NCI-H2227 treated with DMSO at 0.1 percent for 48 hours (cell line): ENCODE measurements at places on chromosomes 1 and 21.

DNA sequence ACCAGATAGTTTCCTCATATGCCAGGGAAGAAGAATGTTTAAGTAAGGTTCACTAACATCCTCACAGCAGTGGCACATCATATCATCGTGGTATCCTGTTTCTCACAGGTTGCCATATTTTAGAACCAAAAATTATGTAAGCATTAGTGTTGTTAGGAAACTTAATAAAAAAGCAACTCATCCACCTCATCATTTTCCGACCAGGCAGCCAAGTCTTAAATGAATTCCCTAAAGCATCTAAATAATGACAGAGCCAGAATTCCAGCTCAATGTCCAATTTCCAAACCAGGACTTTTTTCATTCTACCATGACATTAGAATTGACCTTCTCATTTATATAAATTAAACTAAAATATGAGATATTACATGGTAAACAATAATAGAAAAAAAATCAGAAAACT is 272.7 kb downstream of the NTNG1 start:
- no peak for DNase-seq

- DNase-seq: no peak
These were observed 74.6 kb upstream of the PDC start for GRCh38 chr1:186535388-186536133.

DNA sequence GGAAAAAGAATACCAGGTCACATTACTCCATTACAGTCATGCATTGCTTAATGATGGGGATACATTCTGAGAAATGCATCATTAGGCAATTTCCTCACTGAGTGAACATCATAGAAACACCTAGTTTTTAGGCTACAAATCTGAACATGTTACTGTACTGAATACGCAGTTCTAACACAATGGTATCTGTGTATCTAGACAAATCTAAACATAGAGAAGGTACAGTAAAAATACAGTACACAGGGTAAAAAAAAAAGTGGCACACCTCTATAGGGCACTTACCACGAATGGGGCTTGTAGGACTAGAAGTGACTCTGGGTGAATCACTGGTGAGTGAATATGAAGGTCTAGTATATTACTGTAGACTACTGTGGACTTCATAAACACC is 115.7 kb downstream of the AKT3 start:
- no peak for DNase-seq

DNA sequence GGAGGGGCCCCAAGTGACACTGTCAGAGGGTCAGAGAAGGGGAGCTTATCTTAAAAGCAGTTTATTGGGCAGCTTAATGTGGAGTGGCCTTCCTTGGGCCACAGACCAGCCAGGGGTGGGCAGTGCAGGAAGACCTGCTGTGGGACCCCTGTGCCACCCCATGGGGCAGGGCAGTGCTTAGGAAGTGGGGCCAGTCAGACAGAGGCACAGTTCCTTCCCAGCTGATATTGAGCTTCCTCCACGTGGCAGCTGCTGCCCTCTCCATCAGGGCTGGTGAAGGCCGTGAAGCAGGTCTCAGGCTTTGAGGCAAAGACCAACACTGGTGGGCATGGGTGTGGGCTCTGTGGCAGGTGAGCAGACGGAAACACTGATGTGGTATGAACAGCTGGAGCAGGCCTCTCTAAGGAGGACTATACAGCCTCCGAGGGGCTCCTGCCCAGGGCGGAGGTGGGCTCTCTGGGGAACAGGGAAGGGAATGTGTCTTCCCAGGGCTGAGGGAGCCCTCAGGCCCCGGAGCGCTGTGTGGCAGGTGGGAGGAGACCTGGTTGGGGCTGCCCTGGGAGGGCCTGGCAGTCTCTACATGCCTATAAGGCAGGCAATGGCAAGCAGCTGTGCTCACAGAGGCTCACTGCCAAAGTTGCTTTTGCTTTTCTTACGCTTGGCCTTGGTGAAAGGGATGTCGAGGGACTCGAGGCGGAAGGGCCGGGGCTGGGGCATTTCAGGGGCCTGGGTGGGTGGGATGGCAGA is 3.0 kb upstream of the DDOST start:
- no peak for DNase-seq

- no peak for DNase-seq
These were observed 12.2 kb downstream of the PTCH2 start for GRCh38 chr1:44830900-44831304.

GRCh38 chr1:228513236-228513900 is 26.2 kb downstream of the RNF187 start:
- DNase-seq: no peak

DNA sequence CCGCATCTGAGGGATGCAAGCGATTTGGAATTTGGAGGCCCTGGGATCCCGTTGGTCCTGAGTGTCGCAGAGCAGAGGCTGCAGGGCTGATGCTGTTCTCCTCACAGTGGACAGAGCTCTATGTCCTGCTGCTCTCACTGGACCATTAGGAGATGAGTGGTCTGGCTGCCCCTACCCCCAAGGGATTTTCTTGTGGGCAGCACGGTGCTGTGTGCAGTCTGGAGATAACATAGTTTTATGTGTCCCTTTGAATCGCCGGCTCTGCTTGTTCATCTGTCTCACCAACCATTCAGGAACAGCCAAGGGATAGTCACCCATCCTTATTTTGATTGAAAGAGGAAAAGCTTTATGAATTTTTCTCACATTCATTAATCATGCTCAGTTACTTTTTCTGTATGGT is 49.9 kb downstream of the CHRM3 start:
- no peak for DNase-seq

- no peak for DNase-seq
These were observed 447.5 kb downstream of the NEGR1 start for GRCh38 chr1:71834601-71835441.

- no peak for DNase-seq
These were observed 72.1 kb downstream of the DNM3 start for GRCh38 chr1:171913385-171913784.

DNA sequence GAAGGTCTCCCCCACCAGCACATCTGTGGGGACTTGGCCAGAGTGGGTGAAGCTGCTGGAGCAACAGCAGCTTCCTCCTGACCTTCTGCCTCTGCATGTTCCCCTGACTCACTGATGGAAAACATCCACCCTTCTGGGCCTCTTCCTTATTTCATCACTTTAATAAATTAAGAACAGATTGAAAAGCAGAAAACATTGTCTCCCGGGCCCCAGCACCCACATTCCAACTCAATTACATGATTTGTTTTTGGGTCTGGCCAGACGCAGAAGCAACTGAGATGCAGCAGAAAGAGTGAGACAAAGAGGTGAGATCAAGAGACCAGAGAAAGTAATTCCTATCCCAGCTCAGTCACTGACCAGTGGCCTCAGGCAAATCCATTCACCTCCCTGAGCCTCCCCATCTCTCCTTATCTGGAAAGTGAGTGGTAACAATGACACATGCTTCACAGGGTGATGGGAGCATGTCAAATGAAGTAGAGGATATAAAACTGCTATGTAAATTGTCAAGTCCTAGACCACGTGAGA is 157.1 kb downstream of the ELAVL4 start:
- no peak for DNase-seq

- peak; percentile 93 for DNase-seq
These were observed at the start of gene IGSF9 for GRCh38 chr1:159945483-159946241. IGSF9 (minus strand) TSS chr1:159945613; CDS start chr1:159943454, 2,159 bp downstream.

GRCh38 chr1:236568285-236568894 is 35.9 kb downstream of the HEATR1 start:
- no peak for DNase-seq

- no peak for DNase-seq
These were observed 55.2 kb downstream of the IRF2BP2 start for GRCh38 chr1:234554698-234555311.

DNA sequence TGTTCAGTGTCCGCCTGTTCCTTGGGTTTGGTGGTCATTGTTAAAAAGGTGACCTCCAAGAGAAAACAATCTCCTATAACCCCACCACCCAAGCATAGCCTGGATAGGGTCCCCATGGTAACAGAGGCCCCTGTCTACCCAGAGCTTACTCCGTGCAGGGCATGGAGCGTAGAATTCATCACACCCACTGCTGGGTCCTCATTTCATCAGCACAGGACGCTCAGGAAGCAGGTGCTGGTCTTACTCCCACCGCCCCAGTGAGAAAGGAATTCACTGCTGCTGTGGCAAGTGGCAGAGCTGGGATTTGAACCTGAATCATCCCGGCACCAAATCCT is 37.0 kb downstream of the ARHGEF10L start:
- no peak for DNase-seq

GRCh38 chr1:34785875-34786470 is 5.0 kb downstream of the GJB3 start:
- no peak for DNase-seq

- DNase-seq: no peak
These were observed 626.5 kb downstream of the PTPRC start for GRCh38 chr1:199265319-199265718.

DNA sequence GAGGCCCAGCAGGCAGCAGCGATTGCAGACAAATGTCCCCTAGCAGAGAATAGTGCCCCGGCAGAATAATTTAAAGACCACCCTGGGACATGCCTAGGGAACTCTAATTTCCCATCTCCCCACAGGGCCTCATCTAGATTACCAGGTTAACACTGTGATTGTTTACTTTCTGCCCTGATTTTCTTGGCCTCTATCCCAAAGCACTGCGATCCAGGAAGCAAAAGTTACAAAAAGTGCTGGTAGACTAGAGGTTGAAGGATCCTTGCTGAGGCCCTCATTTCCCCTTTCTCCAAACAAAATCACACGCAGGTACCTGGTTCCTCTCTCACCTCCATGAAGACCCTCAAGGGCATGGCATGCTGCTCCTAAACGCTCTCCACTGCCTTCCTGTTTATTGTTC is 229.7 kb downstream of the C1orf94 start:
- peak; percentile 3 for DNase-seq

DNA sequence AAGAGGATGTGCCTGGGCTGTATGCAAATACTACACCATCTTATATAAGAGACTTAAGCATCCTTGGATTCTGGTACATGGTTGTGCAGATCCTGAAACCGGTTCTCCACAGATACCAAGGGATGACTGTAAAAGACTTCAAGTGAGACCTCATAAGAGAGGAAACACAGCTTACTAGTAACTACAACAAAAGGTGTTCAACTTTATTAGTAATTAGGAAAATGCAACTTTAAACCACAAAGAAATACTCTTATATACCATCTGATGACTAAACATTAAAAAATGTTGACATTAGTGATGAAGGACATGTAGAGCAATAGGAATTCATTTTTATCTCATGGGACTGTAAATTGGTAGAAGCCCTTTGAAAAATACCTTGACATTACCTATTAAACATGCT is 102.7 kb downstream of the RASAL2 start:
- DNase-seq: no peak

DNA sequence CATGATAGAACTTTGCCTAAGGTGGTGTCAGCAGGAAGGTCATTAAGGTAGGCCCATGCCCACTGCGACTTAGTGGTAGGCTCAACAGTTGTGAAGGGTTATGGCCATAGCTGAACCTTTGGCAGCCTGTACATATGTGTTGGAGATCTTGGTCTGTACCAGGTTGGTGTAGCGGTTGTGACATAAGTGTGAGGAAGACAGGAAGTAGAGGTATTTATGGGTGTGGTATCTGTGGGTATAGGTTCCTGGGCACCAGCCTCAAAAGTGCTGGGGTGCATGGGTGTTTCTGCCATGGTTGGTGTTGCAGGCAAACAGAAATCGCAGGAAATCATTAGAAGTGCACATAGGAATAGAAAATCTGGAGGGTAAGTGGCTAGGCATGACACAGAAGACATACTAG is 18.6 kb upstream of the LRIF1 start:
- no peak for DNase-seq

DNA sequence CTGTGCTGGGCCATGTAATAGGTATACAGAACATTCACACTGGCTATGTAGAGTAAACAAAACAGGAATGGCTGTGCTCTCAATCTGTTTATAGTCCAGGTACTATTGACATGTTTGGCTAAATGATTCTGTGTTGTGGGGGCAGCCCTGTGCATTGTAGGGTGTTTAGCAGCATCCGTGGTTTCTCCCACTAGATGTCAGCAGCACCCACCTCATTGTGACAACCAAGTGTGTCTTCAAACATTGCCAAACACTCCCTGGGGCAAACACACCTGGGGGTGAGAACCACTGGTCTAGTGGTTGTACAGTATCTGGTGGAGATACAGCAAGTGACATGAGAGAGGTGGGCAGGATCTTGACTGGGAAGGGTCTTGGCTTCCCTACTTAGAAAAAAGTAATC is 80.4 kb upstream of the SPATA6 start:
- no peak for DNase-seq

GRCh38 chr1:60994369-60994768 is 88.0 kb upstream of the NFIA start:
- DNase-seq: no peak

DNA sequence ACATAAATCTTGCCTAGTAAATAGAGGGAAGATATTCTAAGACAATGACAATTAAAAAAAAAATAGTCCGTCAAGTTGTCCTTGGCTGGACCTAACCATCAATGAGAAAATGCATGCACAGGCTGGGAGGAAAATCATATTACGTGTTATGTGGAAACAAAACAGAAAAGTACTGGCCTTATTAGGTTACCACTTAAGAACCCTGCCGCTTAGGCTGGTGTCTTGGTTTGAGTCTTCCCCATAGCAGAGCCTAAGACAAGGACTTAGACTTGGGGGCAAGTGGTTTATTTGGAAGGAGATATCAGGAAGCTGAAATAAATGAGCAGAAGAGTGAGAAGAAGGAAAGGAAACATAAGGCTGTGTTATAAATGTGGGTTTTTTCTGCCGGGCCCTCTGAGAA is 186.4 kb downstream of the MRPL39 start:
- DNase-seq: no peak

GRCh38 chr1:75341537-75341936 is 207.3 kb downstream of the LHX8 start:
- DNase-seq: no peak

- DNase-seq: no peak
These were observed 78.8 kb upstream of the TRABD2B start for GRCh38 chr1:48076017-48076416.

DNA sequence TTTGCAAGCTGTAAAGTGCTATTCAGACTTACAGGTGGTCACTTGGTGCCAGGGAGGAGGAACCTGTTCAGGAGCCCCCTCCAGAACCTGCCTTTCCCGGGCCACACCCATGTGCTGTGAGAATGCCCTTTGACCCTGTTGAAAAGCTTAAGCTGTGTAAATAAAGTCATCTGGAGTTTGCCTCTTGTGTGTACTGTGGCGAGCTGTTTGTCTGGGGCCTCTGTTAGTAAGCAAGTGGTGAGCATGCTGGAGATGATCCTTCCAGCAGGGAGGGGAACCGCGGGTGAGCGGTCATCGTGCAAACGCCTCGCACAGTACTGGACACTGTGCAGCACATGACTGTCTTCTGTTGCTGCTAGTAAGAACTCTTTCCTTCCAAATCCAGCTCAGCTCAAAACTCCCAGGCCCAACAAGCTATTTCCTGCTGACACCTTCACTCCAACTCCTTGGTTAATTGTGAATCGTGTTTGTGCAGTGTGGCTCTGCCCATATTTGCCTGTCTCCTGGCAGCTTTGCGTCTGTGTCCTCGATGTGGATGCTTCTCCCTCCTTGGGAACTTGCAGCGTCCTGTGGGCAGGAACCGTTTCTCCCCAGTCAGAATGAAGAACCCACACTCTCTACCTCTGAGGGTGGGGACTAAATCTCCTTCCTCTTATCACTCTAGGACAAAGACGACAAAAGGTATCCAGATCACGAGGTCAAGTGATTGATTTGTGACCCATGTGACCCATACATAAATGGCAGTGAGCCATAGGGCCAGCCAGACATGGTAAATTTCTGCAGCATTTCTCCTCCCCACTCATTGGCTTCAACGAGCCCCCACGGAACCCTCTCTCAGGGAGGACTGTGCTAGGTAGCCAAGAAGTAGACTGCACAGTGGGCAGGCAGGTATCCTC is 13.9 kb upstream of the BTG2 start:
- peak; percentile 43 for DNase-seq
